ENCODE measurements at places on chromosomes 12 and 14.

DNA sequence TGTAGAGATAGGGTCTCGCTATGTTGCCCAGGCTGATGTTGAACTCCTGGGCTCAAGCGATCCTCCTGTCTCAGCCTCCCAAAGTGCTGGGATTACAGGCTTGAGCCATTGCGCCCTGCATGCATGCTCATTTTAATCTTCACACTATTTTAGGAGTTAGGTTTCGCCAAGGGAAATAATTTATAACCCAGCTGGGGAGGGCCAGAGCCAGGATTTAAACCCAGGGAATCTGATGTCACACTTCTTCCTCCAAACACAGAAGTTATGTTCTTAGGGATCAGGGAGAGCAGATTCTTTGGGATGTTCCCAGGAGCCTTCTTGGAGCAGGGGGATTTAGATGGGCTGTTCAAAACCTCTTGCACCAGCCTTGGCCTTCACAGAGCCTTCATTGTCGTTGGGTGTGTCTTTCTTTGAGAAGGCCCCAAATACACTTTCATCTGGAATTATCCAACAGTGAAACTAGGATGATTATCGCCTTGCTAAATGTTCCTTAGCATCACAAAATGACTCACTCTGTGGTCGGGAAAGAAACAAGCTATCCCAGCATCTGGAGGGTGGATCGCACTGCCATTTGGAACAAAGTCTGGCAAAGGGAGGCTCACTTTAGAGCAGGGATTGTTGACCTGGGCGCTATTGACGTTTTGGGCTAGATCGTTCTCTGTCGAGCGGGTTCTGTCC is 8.2 kb upstream of the PPP1CC start:
- DNase-seq: peak; percentile 55

- no peak for DNase-seq
Measured at GRCh38 chr12:116497051-116497591, 62.1 kb upstream of the MAP1LC3B2 start.

- no peak for DNase-seq
Measured at GRCh38 chr12:101747697-101748096, 8.4 kb upstream of the SYCP3 start.

DNA sequence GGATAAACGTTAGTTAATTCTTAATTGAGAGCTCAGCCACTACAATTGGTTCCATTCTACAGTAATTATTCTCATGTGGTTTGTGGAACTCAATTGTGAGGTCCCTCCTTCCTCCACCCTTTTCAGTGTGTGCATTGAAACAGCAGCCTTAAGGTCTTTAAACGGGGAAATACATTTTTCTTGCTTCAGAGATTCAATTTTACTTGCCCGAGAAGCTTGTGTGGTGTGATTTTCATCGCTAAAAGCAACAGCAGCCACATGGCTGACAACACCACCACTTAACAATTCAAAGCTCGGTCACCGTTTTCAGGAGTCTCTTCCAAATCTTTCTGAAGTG is 733 bp upstream of the PPFIBP1 start:
- DNase-seq: no peak

- DNase-seq: no peak
Measured at GRCh38 chr12:4958697-4959375, 49.1 kb downstream of the KCNA1 start.
